Large intestine (tissue), 12 donors: ENCODE measurements at places on chromosomes 16 and 17. TPM values are rescaled to one million over a fixed set of nuclear protein-coding genes. Genes with fewer than 3 reads are reported as not detected.
A peak's percentile ranks its signal among the peaks of the same experiment; 100 is the strongest.

DNA sequence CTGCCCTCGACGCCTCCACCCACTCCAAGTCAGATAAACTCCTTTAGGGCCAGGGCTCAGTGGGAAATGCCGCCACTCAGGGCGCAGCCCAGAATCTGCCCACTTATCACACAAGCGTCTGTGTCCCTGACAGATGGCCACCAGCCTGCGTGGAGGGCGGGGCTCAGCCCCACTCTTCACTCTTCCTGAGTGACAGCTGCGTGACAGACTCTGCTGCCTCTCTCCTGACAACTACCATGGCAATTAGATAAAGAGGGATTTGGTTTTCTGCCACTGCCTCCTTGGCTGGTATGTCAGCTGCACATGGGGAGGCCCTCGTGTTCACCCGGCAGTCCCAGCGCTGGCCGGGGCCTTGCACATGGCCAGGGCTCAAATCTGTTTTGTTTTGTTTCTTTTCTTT is 96.2 kb downstream of the RTN4RL1 start:
- H3K27me3 ChIP-seq, result peaks cover 4% of the 10 kb centered on the region
- DNase-seq, result no peak
- H3K4me1 ChIP-seq, result peaks cover 4% of the 10 kb centered on the region
- H3K36me3 ChIP-seq, result no peaks in the 10 kb centered on the region

DNA sequence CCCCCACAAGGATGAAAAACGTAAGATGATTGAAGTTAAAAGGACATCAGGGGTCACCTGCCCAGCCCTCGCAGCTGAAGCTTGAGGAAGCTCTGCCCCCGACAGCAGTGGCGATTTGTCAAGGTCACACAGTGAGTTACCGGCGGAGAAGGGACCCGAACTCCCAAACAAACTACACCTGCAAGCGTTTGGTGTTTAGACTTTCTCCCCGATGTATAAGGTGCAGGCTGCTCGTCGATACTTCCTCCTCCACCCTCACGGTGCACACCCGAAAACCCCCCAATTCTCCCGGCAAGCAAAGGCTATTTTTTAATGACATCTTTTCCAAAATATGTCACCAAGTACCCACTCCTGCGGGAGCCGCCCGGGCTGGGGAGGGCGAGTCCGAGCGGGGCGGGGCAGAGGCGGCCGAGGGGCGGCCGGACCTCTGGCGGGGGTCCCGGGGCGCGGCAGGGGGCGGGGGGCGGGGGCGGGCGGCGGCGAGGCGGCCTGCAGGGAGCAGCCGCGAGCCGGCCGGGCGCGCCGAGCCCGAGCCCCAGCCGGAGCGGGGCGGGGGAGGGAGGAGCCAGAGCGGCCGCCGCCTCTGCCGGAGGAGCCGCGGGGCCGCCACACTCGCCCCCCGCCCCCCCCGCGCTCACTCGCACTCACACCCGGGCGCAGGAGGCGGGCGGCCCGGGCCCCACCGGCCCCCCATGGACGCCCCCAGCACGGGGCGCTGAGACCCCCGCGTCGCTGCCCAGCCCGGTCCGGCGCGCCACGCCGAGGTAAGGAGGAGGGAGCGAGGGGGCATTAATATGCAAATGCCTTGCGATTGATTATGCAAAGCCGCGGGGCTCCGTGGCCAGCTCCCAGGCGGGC is at the start of gene THRA:
Gene THRA, plus strand, starts transcription at position 637 of the 858 bp plus-strand sequence. CDS start 11,524 bp downstream, outside the sequence.
- H3K27ac ChIP-seq, result peak within 1 kb of the TSS; percentile 99
- H3K27me3 ChIP-seq, result no peaks in the 10 kb centered on the region
- H3K4me1 ChIP-seq, result peaks cover 45% of the 10 kb centered on the region

DNA sequence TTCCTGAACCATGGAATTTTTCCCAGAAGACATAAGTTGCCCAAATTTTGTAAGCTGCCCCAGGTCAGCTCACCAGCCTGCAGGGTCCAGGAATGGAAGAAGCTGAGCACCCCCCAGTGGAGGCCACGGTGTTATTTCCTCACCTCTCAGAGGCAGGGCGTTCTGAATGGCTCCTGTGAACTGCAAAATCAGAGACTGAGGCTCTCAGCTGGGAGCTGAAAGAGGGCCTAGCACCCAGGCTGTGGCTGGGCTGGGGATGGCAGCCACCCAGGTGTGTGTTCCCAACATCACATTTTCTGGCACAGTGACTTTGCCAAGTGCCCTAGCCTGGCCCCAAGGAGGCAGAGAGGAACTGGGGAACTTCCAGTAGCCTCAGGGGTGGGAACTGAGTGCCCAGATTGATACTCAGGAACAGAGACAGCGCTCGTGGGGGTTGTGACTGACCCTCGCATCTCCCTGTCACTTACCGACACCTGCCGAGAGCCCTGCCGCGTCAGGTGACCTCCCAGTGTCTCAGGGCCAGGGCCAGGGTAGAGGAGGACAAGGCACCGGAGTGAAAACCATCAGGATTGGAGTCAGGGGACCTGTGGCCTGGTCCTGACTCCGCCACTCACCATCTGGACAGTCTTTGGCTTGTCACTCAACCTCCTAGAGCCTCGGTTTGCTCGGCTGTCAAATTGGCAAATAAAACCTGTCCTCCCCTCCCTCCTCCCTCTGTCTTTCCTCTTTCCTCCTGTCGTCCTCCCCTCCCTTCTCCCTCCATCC is 11.3 kb downstream of the CACNG4 start:
- H3K27me3 ChIP-seq, result peaks cover 13% of the 10 kb centered on the region
- H3K4me1 ChIP-seq, result no peaks in the 10 kb centered on the region
- no peak overlapping the region for H3K4me3 ChIP-seq
- H3K27ac ChIP-seq, result no peak overlapping the region
- DNase-seq, result no peak
- H3K36me3 ChIP-seq, result no peaks in the 10 kb centered on the region

DNA sequence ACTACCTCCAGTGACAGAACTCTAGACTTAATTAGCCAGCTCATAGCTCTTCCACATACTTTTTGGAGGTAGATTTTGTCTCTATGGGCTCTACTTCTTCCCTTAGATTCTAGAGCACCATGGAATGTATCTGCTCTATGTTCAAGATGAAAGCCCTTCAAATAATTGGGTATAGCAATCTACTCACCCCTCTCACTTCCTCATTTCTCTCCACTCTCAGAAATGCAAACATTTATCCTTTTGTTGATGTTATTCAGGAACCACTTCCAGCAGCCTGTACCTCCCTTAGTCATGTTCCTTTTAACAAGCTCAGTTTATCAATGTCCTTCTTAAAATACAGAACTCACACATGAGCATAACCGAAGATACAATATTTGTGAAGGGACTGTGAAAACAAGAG is 78.5 kb downstream of the GRIN2A start:
- no peaks in the 10 kb centered on the region for H3K27me3 ChIP-seq
- no peak overlapping the region for H3K27ac ChIP-seq
- no peaks in the 10 kb centered on the region for H3K36me3 ChIP-seq
- no peaks in the 10 kb centered on the region for H3K4me1 ChIP-seq
- no peak for DNase-seq

DNA sequence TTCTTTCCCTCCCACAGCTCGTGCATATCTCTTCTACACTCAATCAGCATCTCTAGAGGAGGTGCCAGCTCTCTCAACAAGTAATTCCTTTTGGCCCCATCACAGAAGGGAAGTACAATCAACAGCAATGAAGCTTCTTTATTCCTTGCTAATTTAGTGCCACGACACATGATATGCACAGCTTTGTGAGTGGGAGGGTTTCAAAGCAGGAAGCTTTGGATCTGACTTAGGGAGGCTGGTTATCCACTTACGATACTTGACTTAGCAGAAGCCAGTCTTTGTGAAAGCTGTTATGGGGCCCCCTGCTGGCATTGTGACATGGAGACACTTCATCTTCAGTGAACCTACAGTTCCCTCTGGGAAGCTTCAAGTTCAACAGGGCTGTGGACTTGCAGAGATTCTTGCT is 81.0 kb downstream of the TMEM100 start:
- no peak overlapping the region for H3K4me3 ChIP-seq
- H3K27ac ChIP-seq, result no peak overlapping the region
- no peaks in the 10 kb centered on the region for H3K36me3 ChIP-seq
- no peaks in the 10 kb centered on the region for H3K27me3 ChIP-seq
- DNase-seq, result peak; percentile 31
- no peaks in the 10 kb centered on the region for H3K4me1 ChIP-seq

DNA sequence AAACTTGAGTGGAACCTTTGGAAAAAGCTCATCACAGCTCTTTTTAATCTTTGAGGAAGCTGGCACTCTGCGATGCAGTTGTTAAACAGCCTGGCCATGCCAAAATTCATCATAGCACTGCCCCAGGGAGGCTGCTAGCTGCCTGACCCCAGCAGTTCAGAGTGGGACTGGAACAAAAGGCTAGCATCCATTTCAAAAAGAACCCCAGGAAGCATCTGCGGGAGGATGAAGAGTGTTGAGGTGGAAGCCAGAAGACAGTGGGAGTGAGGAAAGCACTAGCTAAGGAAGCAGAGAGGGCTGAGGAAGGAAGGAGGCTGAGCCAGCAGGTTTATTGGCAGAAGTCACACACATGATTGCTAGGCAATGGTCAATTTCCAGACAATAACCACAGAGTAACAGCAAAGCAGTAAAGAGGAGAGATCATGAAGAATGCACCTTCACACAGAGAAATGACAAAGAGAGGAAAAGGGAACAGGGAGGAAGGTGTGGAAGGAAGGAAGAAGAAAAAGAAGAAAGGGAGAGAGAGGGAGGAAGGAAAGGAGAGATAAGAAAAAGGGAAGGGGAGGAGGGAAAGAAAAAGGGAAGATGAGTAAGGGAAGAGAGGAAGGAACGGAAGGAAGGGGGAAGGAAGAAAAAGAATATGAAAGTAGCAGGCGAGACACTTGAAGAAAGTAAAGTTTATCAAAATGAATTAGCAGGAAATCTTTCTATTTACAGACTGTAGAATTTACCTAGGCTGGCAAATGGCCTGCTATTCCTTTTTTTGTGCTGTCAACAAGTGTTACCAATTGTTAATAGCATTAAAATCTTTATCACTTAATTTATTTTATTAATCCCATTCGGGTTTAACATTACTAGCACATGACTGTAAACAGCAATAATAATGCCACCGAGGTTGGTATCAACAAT is 270.0 kb upstream of the PSMD7 start:
- no peak overlapping the region for H3K27ac ChIP-seq
- H3K4me3 ChIP-seq, result no peak overlapping the region
- no peaks in the 10 kb centered on the region for H3K27me3 ChIP-seq
- H3K36me3 ChIP-seq, result no peaks in the 10 kb centered on the region
- H3K4me1 ChIP-seq, result no peaks in the 10 kb centered on the region

DNA sequence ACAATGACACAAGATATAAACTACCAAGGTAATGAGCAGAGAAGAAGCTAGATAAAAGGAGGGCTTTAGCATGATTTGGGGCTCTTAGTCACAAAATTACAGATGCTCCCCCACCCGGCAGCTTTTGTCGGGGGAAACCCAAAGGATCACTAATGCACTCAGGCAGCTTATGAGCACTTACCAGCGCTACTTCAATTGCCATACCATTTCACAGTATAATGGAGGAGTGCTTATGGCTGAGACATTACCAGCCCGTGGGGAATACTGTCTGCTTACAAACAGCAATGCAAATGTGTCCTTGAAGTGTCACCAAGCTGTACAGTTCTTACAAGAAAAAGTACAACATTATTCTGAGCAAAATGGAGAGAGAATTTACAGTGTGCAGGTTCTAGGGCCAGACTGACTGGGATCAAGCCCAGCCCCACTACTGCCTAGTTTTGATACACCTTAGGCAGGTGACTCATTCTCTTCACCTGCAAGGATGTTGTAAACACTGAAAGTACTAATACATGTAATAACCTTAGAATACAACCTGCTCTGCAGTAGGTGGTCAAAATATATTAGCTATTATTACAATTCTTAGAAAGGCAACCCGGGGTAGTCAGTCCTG is 16.3 kb downstream of the ANKFY1 start:
- no peaks in the 10 kb centered on the region for H3K27me3 ChIP-seq
- DNase-seq, result no peak
- peaks cover 32% of the 10 kb centered on the region for H3K4me1 ChIP-seq
- no peak overlapping the region for H3K4me3 ChIP-seq
- H3K27ac ChIP-seq, result peak overlapping the region; percentile 92
- H3K36me3 ChIP-seq, result peaks cover under 1% of the 10 kb centered on the region

- no peaks in the 10 kb centered on the region for H3K27me3 ChIP-seq
- H3K4me3 ChIP-seq, result no peak overlapping the region
- H3K4me1 ChIP-seq, result no peaks in the 10 kb centered on the region
- DNase-seq, result no peak
Measured at GRCh38 chr17:21174713-21175112, 39.2 kb downstream of the TMEM11 start.

- no peaks in the 10 kb centered on the region for H3K4me1 ChIP-seq
- peaks cover 3% of the 10 kb centered on the region for H3K27me3 ChIP-seq
- no peak for DNase-seq
- H3K4me3 ChIP-seq, result no peak overlapping the region
- H3K27ac ChIP-seq, result no peak overlapping the region
Measured at GRCh38 chr16:15775209-15775608, 81.6 kb downstream of the MYH11 start.

- H3K4me1 ChIP-seq, result peaks cover 17% of the 10 kb centered on the region
- H3K27me3 ChIP-seq, result no peaks in the 10 kb centered on the region
- H3K4me3 ChIP-seq, result no peak overlapping the region
Measured at GRCh38 chr16:64478252-64478906, 643.5 kb downstream of the CDH11 start.

DNA sequence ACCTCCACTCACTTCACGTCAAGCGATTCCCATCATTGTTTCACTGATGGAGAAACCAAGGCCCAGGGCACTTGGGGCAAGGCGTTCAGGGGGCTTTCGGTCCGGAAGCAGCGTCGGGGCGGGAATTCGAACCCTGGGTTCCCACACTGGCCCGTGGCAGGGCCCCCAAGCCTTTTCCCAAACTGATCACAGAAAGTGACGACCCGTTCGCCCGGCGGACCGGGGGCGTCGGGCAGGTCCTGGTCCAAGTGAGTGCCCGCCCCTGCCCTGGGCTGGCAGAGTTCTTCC is 856 bp upstream of the MON1B start:
- no peaks in the 10 kb centered on the region for H3K27me3 ChIP-seq
- no peaks in the 10 kb centered on the region for H3K4me1 ChIP-seq
- no peak for DNase-seq
- peak overlapping the region; percentile 91 for H3K27ac ChIP-seq

- H3K36me3 ChIP-seq, result no peaks in the 10 kb centered on the region
- H3K27ac ChIP-seq, result no peak overlapping the region
- H3K4me1 ChIP-seq, result peaks cover 6% of the 10 kb centered on the region
- H3K27me3 ChIP-seq, result no peaks in the 10 kb centered on the region
- H3K4me3 ChIP-seq, result no peak overlapping the region
Measured at GRCh38 chr16:20648436-20648835, 49.0 kb downstream of the ACSM1 start.

DNA sequence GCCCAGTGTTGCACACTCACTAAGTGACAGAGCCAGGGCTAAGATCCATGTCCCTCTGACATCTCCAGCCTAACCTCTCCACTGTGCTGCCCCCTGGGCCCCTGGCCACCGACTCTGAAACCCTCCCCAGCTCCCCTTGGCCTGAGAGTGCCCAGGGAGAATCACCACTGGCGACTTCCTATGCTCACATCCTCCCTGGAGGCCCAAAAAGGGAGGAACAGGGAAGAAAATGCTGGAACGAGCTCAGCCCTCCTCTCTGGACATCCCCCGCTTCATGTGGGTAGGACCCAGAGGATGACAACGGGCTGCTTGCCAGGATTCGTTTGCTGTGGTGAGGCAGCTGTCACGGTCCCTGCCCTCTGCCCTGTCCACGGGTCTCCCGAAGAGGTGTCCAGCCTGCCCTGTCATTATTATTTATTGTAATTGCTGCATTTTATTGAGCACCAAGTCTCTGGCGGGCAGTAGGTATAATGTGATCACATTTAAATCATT is 153.5 kb upstream of the RPL38 start:
- H3K27me3 ChIP-seq, result peaks cover 16% of the 10 kb centered on the region
- H3K4me1 ChIP-seq, result no peaks in the 10 kb centered on the region
- H3K36me3 ChIP-seq, result no peaks in the 10 kb centered on the region

The ALOX15B gene
- 0.46 TPM for polyA plus RNA-seq

The GJC1 gene
- polyA plus RNA-seq, result 8.2 TPM

The CDH1 gene
- 341 TPM for polyA plus RNA-seq

The G6PC3 gene
- polyA plus RNA-seq, result 57.5 TPM

The FOXL1 gene
- polyA plus RNA-seq, result 5.1 TPM

The NF1 gene
- 25.9 TPM for polyA plus RNA-seq
